ENCODE measurements at places on chromosomes 4 and X. TPM values are rescaled to one million over a fixed set of nuclear protein-coding genes. Genes with fewer than 3 reads are reported as not detected.

Gene IL13RA2
- not detected for total RNA-seq

Gene HDX
- 1.9 TPM for total RNA-seq

Gene CPZ
- total RNA-seq = not detected

Gene AGA
- 16.3 TPM for total RNA-seq

Gene TMEM164
- total RNA-seq = 17.9 TPM

Gene DDX53
- not detected for total RNA-seq

Gene CLCN5
- 2.8 TPM for total RNA-seq

Gene DCAF8L2
- not detected for total RNA-seq

Gene TEX11
- total RNA-seq = 0.12 TPM

Gene MAMLD1
- total RNA-seq = 15.0 TPM

Gene ASMT
- total RNA-seq = not detected

Gene IGSF1
- not detected for total RNA-seq
